ENCODE measurements at places on chromosomes 2 and 18.

DNA sequence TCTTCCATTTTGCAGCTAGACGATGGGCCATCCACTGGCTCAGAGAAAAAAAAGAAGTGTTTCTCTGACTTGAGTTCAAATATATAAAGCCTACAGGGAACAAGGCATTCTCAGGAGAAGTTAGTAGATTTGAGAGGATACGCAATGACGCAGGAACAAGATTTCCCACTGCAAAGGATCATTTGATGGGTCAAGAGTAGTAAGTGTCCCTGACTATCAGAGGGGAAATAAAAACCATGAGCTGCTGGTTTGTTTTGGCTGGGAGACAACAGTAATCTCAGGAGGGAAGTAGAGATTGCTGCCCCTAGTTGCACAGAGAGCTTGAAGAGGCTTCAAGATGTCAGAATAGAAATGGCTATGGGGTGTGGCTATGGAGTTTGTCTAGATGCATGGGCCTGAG is 22.3 kb upstream of the MYO1B start:
- DNase-seq = no peak

GRCh38 chr18:8742387-8743361 is 37.3 kb downstream of the MTCL1 start:
- DNase-seq = no peak

GRCh38 chr2:122692400-122693083 is 937.1 kb downstream of the TSN start:
- peak; percentile 27 for DNase-seq

DNA sequence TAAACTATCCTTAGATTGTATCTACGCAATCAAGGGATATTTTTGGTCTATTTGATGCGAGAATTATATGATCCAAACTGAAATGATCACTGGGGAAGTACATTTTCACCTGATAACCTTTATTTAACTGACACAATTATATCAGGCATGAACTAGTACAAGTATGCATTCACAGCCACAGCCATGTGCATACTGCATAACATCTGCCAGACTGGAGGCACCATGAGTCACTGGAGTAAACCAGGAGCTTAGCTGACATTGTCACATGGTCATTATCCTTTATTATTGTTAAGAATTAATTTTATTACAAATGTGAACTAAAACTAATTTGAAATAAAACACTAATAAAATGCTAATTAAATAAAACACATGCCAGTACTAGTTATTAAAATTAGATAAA is 1127.1 kb downstream of the DPP10 start:
- DNase-seq = no peak

- no peak for DNase-seq
Observed at GRCh38 chr2:157173740-157174184, 83.7 kb upstream of the GALNT5 start.

Measured in Kasumi-1 (cell line).